ENCODE measurements at places on chromosomes 13 and 19. TPM values are rescaled to one million over a fixed set of nuclear protein-coding genes. Genes with fewer than 3 reads are reported as not detected.

Gene RXFP2
- total RNA-seq: not detected

Gene ANGPTL8
- not detected for total RNA-seq

Gene SYT3
- 0.74 TPM for total RNA-seq

Gene SYNE4
- total RNA-seq: 0.14 TPM

Gene FKRP
- 17.6 TPM for total RNA-seq

Gene C19orf33
- total RNA-seq: 715 TPM

Gene ZNF333
- total RNA-seq: 3.8 TPM

Gene CFAP97D2
- not detected for total RNA-seq

Gene EXOC3L2
- total RNA-seq: 1.7 TPM

Gene LILRA6
- not detected for total RNA-seq

Gene YJEFN3
- total RNA-seq: 2.2 TPM

Gene ZNF729
- not detected for total RNA-seq

Data from A549 treated with GW870086 at 1 μM for 4 hours (cell line).